Panc1 (cell line): ENCODE measurements at places on chromosomes 3 and 15. TPM values are rescaled to one million over a fixed set of nuclear protein-coding genes. Genes with fewer than 3 reads are reported as not detected.

Gene LRTM1
- total RNA-seq, result not detected

Gene IGF2BP2
- total RNA-seq, result 97.8 TPM

Gene MORC1
- total RNA-seq, result not detected

Gene MYZAP
- 1.1 TPM for total RNA-seq

Gene SI
- total RNA-seq, result not detected

Gene RARRES1
- 1.3 TPM for total RNA-seq

Gene UCN2
- 1.8 TPM for total RNA-seq

GRCh38 chr3:142982038-142982773 lies 18.7 kb upstream of the PAQR9 start:
- no peak for DNase-seq

- no peak for DNase-seq
These were observed 428.2 kb upstream of the IL12A start for GRCh38 chr3:159560214-159560979.

- DNase-seq, result no peak
These were observed 54.6 kb downstream of the UMPS start for GRCh38 chr3:124784686-124785382.

DNA sequence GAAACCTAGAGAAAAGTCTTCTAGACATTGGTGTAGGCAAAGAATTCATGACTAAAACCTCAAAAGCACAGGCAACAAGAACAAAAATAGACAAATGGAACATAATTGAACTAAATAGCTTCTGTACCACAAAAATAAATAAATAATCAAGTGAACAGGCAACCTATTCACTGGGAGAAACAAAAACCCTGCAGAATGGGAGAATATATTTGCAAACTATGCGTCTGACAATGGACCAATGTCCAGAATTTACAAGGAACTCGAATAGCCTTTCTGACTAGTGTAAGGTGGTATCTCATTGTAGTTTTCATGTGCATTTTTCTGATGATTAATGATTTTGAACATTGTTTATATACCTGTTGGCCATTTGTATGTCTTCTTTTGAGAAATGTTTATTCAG lies 37.0 kb upstream of the GCSAM start:
- DNase-seq, result no peak

DNA sequence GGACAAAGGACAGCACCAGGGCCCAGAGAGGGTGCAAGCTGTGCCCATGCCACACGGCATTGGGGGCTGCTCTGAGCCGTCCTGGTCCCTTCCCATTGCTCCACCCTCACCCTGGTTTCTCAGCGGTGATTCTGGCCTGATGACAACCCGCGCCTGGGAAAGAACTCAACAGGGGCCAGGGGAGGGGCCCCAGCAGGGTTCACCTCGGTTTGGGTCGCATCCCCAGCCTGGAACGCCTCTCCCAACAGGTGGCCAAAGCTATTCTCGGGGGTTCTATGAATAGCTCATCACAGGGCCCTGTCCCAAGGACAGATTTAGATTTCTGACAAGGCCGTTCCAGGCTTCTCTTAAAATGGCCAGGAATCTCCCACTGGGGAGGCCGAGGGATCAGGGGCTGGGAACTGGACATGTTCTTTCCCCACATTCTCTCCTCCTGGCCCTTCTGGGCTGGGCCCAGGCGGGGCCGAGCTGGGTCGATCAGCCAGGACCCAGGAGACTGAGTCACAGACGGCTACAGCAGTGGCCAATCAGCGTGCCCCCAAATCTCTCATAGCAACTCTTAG lies 17.9 kb downstream of the GRIP2 start:
- no peak for DNase-seq

DNA sequence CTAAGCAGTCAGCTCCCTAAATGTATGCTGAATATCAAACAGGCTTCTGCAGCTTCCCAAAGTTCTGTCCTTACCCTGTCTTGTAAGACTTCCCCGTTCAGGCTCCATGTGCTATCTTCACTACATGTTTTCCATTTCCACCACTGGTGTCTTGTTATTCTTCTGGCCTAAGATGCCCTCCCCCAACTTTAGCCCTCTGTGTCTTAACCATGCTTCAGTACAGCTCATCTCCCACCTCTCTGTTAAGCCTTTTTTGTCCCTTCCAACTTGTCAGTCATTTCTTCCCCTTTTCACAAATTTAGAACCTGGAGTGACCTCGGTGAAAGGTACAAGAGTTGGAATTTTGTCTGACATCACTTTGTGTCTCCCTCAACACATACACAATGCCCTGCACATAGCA lies 151.7 kb upstream of the TBL1XR1 start:
- no peak for DNase-seq

DNA sequence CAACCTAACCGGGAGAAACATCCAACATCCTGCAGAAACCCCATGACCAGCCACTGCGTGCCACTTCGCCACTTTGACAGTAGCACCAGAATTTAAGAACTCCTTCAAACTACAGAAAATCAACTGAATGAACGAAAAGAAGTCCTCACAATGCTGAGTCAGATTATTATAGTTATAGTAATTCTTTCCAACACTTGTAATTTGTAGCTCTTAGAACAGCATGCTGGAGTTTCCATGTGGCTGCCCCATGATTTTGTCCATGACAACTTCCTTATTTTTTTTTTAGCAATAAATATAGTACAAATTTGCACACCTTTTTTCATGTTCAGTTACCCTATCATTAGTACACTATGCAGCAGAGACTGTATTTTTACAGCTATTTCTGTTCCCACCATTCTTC lies 26.1 kb upstream of the SSR3 start:
- DNase-seq, result no peak

- DNase-seq, result no peak
These were observed 61.2 kb upstream of the CTNNB1 start for GRCh38 chr3:41138146-41138545.

GRCh38 chr3:10515884-10516495 lies 10.6 kb upstream of the ATP2B2 start:
- DNase-seq, result no peak

DNA sequence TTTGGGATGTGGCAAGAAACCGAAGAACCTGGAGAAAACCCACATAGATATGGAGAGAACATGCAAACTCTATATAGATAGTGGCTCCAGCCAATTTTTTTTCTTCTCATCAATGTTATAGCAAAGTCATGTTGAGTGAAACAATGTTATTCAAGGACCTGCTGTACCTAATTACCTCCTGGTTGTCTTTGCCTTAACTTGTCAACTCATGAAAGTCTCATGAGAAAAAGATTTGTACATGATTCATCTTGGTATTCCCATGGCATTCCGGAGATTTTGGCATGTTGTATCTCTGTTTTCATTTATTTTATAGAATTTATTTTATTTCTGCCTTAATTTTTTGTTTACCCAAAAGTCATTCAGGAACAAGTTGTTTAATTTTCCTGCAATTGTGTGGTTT lies 303.8 kb upstream of the CDIN1 start:
- DNase-seq, result no peak

GRCh38 chr15:35717721-35718120 lies 171.8 kb upstream of the DPH6 start:
- DNase-seq, result no peak

DNA sequence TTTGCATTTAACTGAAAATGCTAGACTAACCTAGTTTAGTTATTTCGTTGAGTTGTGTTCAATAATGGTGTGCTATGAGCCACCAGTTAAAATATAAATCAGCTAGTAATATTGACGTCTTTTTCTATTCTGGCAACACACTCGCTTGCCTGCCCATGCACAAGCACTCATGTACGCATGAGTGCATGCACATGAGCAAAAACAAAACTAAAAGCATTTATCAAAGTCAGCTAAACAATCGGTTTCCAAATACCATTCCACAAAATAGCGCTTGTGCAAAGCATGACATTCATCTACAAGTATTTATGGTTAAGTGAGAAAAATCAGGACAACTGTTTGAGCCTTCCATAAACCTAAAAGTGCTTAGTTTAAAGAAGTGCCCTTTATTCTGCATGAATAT lies 13.1 kb upstream of the SAMMSON start:
- no peak for DNase-seq

GRCh38 chr3:37510755-37511154 lies 336.4 kb upstream of the LRRFIP2 start:
- no peak for DNase-seq
